GOT3 (cell line): ENCODE measurements at places on chromosomes 13 and 19.

DNA sequence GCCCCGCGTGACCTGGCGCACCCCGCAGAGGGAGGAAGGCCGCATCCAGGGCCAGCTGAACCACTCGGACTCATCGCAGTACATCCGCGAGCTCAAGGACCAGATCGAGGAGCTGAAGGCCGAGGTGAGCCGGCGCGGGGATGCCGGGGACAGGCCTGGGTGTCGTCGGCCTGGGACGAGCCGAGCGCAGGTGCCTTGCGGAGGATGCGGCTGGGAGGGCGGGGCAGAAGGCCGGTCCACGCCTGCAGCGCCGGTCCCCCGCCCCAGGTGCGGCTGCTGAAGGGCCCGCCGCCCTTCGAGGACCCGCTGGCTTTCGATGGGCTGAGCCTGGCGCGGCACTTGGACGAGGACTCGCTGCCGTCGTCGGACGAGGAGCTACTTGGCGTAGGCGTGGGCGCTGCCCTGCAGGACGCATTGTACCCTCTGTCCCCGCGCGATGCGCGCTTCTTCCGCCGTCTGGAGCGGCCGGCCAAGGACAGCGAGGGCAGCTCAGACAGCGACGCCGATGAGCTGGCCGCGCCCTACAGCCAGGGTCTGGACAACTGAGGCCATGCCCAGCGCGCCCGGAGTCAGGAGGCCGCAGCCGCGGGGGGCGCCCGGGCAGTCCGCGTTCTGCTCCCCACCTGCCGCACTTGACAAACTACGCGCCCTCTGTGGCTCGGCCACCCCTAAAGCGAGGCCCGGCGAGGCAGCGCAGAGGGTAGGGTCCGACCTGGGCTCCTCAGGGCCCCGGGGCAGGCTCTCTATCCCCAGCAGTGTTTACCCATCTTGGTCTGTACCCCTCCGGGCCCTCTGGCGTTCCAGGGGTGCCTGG is 10.8 kb downstream of the PRR36 start:
- DNase-seq = no peak

DNA sequence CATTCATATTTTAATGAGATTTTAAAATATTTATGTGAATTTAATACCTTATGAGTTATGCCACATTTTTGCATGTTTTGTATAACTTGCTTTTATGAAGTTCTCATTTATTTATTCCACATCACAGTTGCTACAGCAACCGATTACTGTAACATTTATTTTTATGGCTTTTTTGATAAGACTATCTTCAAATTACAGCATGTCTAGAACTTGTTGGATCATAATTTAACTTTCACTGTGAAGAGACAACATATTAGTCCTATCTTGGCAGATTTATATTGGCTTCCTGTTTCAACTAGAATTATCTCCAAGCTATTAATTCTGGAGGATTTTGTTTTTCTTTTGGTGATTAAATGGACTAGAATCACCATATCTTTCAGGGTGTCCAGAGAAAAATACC is 793.7 kb upstream of the SLITRK5 start:
- no peak for DNase-seq

DNA sequence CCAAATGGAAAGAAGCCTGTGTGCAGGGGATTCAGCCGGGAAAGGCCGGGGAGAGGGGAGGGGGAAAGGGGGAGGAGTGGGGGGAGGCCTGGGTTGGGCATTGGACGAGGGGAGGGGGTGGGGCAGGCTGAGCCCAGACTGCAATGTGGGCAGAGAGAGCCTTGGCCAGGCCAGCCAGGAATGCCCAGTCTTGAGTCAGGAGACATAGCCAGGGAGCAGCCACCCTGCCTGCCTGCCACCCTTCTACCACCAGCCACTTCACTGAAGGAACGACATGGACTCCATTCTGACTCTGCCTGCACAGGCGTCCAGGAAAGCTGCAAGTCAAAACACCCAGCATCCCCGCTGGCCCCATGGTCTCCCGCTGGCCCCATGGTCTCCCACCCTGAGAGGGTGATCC is 498 bp downstream of the PROZ start:
- DNase-seq = no peak

- no peak for DNase-seq
Measured at GRCh38 chr13:77377016-77377415, 50.1 kb upstream of the MYCBP2 start.

- DNase-seq = no peak
Measured at GRCh38 chr19:8237026-8237425, 27.9 kb downstream of the CERS4 start.

DNA sequence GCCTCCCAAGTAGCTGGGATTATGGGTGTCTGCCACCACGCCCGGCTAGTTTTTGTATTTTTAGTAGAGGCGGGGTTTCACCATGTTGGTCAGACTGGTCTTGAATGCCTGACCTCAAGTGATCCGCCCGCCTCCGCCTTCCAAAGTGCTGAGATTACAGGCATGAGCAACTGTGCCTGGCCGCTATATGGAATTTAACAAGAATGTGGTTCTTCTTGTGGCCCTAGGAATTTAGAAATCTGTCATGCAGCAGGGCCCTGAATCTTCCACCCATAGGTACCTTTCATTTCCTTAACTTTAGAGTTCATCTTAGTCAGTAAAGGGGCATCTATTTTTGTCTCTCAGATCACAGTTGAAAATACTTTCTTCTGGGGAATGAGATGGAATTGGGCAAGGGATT is 25.6 kb upstream of the NDFIP2 start:
- DNase-seq = no peak

DNA sequence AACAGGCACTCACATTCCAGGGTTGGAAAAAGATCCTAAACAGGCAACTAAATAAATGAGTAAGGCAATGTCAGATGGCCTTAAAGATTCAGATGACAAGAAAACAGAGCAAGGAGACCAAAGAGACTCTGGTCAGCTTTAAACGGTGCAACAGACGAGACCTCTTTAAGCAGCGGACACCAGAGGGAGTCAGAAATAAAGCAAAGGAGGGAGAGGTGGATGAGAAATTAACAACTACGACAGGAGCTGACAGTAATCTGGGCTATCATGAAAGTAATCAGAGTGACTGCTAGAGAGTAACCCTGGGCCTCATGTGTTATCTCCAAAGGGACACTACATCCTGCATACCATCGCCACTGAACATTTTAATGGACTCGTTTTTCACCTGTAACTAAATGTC is 1.1 kb downstream of the ZNF550 start:
- no peak for DNase-seq

GRCh38 chr13:73937441-73937840 is 196.8 kb downstream of the KLF12 start:
- DNase-seq = no peak

DNA sequence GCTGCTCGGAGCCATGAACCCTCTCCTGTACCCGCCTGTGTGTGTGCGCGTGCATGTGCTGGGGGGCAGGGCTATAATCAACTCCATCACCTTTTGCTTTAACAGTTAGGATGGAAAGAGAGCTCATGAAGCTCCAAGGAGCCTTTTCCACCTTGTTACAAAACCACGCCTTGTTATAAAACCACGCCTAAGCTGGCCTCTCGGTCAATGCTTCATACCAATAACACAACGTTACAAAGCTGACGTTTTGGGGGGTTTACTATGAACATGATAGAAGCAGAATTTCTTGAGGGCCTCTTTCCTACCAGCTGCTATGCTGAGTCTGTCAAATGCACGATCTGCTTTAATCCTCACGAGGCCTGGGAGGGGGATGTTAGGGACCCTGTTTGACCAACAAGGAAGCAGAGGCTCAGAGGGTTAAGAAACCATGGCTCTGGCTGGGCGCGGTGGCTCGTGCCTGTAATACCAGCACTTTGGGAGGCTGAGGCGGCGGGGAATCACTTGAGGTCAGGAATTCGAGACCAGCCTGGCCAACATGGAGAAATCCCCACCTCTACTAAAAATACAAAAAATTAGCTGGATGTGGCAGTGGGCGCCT is 11.9 kb downstream of the CAPS start:
- DNase-seq = no peak

DNA sequence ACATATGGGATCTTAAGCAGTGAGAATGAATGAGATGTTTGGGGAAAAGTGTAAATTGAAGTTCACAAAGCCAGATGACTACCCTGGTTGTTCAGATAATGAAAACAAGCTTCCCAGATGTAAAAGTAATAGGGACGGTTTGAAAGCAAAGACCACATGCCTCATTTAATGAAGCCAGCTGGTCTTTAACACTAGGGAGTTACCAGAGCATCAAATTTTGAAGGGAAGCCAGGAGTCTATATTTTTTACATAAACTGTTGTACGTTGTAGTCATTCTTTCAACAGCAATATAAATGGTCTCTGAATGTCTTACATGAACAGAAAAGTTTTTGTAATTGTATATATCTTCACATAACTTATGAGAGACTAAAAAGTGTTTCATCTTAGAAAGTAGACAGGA is 2604.5 kb upstream of the PCDH20 start:
- DNase-seq = no peak

DNA sequence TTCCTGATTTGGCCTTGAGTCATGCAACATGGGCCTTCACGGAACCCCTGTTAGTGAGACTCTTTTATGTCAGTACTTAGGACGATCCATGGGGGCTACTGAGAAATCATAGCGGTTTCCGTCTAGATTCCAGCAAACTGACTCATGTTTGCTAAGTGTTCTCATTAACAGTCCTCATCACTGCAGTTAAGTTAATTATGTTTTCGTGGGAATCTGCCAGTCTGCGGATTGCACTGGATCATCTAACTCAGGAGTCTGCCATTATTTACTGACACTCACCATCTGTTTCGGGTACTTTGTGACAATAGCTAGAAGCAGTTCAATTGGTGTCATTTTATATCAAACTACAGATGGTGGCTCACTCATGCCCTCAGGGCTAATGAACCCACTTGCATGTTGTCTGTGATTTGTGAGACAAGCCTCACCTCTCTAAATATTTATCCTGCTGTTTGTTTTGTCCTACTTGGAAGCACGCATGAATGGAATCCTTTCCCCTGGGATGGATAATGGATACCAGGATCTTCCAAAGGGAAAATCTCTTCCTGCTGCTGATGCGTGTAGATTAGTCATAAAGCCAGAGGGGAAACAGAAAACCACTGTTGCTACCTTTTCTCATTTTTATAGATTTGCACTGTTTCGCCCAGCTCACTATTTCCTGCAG is 61.8 kb downstream of the RAB20 start:
- no peak for DNase-seq

- DNase-seq = no peak
Measured at GRCh38 chr13:110523838-110524540, 37.5 kb downstream of the RAB20 start.

DNA sequence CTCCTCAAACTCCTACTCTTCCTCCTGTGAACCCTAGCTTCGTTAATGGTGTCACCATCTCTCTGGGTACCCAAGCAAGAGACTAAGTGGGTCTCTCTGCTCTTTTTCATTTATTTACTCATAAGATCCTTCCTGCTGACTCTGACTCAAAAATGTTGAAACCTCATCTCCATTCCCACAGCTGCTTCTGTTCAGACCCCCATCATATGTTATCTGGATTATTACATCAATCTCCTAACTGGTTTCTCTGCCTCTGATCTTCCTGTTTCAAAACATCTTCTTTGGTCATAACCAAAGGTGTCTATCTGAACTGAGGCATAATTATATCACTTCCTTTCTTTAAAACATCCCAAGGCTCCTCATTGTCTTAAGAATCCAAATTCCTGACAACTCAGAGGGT is 2.0 kb upstream of the MEDAG start:
- no peak for DNase-seq

GRCh38 chr13:89930861-89931260 is 1416.6 kb upstream of the MIR17HG start:
- no peak for DNase-seq

GRCh38 chr13:98222081-98222554 is 45.0 kb upstream of the RNF113B start:
- DNase-seq = no peak

DNA sequence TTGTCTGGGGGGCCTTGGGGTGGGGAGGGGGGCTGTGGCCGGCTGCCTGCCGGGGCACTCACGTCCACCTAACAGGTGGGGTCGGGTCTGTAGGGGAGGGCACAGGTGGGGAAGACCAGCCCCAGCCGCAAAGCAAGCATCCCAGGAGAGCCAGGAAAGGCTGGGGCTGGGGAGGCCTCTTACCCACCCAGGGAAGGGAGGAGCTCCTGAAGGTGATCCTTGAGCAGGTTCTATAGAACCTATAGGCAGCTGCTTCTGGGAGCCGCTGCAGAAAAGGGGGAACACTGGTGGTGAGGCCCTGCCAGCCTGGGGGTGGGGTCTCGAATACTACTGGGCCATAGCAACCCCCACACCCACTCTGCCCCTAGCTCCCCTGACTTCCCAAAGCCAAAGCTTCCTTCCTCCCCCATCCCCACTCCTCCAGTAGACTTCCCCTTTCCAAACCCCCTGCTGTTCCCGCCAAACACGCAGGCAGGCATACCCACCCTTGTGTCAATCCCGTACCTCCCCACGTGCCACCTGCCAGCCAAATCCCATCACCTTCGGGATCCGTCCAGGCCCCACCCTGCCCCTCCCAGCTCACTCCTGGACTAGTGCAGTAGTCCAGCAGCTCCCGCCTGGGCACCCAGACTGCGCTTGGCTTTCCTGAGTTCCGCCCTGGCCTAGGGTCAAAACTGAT is 5.6 kb downstream of the KLF16 start:
- DNase-seq = no peak

GRCh38 chr19:48798937-48799336 is 11.9 kb downstream of the BCAT2 start:
- no peak for DNase-seq

DNA sequence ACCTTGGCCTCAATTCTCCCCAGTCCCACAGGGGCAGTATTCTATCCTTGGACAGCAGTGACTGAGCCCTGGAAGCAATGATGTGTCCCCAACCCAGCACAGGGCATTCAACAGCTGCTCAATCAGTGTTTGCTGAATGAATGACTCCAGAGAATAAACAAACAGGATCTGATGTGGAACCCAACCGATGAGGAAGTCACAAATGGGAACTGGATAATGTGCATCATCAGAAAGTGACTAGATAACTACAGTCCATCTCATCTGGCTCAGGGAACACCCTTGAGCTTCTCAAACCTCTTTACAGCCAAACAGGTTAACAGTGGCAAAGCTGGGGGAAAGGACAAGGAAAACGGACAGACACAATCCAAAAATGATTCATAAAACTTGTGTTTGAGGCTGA is 8.2 kb downstream of the SLC25A30 start:
- no peak for DNase-seq

GRCh38 chr13:91308299-91308698 is 39.2 kb upstream of the MIR17HG start:
- DNase-seq = no peak

GRCh38 chr13:91576590-91576989 is 178.2 kb downstream of the GPC5 start:
- DNase-seq = no peak

DNA sequence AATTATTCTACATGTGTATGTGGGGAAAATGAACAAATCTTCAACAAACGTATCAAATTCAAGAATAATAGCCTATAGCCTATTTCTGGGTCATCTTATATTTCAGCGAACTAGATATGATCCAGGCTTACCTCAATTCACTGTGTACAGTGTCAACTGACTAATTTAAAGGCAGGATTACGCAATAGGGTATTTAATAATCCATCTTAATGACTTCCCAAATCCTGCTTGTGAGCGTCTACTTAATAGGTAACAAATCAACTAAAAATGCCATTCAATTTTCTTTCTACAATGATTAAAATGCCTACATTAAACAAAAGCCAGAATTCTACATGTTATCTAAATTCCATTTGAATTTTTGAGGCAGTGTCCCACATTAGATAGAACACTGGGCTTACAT is 67.0 kb downstream of the USP12 start:
- DNase-seq = no peak
